ENCODE measurements at places on chromosomes 2 and 18.

- no peak for DNase-seq
Observed at GRCh38 chr18:62109676-62110075, 77.2 kb downstream of the PIGN start.

- no peak for DNase-seq
Observed at GRCh38 chr2:67854103-67854743, 208.6 kb downstream of the C1D start.

GRCh38 chr2:23425338-23425871, 40.4 kb downstream of the KLHL29 start:
- DNase-seq, result no peak

DNA sequence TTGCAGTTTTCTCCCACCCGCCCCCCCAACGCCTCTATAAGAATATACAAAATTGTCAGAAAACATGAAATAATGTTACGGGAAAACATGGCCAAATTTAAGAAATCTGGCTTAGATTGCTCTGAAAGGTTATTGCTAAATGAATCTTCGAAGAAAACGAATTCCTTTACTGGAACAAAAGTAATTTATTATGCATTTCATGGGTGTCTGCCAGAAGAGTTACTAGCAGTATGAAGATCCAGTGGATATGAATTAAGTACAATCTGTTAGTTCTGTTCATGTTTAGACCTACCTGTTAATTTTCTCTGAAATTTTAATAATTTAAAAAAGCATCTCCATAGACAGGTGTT, 21.9 kb downstream of the GATA6 start:
- DNase-seq, result no peak

DNA sequence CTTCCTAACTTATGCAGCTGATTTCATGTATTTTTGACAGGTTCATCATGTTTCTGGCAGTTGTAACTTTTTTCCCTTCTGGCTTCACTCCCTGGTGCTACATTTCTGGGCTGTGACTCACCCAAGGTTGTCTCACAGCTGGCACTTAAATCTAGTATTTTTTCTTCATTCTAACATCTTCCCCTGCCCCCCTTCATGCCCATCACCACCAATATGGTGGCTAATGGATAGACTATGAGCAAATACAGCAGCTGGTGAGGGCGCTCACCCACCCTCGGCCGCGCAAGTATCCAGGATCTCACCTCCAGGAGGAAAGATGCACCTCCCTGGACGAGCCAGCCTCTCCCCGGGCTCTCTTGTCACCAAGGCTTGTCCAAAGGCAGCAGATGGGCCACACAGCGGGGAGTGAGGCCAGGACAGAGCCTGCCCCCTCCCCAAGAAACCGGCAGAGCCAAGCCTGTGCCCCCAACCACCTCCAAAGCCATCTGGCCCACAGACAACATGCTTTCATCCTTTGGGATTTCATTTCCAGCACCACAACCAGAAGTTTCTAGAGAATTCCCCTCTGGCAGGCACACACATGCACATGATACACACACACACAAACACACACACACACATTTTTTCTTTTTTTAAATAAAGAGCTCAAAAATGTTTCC, 39.1 kb downstream of the ATOH8 start:
- no peak for DNase-seq

- DNase-seq, result no peak
Observed at GRCh38 chr2:15711126-15711860, 119.6 kb downstream of the DDX1 start.
